ENCODE measurements at places on chromosomes 5 and 9.

DNA sequence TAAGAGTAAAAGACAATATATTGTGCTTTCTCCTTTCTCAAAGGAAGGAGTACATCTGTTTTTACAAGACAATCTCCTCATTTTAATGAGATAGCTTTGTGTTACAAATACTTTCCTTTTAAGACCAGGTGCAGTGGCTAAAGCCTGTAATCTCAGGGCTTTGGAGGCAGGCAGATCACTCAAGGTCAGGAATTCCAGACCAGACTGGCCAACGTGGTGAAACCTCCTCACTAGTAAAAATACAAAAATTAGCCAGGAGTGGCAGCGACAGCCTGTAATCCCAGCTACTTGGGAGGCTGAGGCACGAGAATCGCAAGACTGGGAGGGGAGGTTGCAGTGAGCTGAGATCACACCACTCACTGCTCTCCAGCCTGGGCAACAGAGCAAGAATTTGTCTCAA, 11.8 kb downstream of the TMEM161B start:
- DNase-seq: no peak

DNA sequence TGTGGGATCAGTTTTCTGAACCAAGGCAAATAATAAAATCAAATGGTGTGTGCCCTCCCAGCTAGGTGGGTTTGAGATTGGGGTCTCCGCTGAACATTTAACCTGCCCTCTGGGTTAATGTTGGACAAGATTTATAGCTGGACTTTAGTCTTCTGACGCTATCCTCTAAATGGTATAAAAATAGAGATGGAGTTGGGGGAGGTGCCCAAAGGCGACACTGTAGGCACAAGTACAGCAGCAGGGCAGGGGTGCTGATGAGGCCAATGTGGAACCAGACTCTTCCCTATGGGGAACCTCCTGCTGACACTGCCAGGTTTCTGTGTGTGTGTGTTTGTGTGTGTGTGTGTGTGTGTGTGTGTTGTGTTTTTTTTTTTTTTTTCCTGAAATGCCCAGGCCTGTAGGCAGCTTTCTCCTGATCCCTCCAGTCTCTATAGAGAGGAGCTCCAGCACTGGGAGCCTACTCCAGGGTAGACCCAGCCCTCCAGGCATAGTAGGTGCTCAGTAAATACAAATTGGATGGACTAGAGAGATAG, 37.9 kb downstream of the PCDH1 start:
- DNase-seq: no peak

GRCh38 chr5:175216991-175217390, 227.0 kb downstream of the DRD1 start:
- DNase-seq: no peak

- DNase-seq: no peak
These were observed 2.5 kb downstream of the PTGES2 start for GRCh38 chr9:128124873-128125579.

- no peak for DNase-seq
These were observed 124.9 kb downstream of the EHMT1 start for GRCh38 chr9:137743695-137744094.

GRCh38 chr5:39223565-39224156, 4.3 kb upstream of the FYB1 start:
- no peak for DNase-seq

- DNase-seq: no peak
These were observed 18.3 kb upstream of the HSDL2 start for GRCh38 chr9:112361601-112362000.

- DNase-seq: no peak
These were observed 82.9 kb downstream of the RXRA start for GRCh38 chr9:134408939-134409737.

GRCh38 chr9:70600506-70600905, 186.0 kb upstream of the KLF9 start:
- DNase-seq: no peak

DNA sequence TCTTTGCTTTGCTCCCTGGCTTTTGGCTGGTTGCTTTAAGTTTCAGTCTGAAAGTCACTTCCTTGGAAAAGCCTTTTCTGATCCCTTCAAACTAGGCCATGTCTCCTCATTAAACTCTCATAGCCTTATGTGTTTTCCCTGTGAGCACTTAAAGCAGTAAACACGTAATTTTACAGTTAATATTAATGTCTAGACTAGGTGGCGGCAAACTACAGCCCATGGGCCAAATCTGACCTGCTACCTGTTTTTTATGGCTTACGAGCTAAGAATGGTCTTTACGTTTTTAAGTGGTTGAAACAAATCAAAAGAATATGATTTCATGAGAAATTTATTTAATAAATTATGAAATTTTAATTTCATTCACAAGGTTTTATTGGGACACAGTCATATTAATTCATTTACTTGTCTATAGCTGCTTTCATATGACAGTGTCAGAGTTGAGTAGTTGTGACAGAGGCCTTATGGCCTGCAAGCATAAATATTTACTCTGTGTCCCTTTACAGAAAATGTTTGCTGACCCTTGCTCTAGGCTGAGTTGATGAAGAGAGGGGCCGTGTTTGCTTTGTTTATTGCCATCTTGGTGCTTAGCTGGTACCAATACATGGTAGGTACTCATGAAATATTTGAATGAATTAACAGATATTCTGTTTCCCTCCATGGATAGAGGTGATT, 7.4 kb downstream of the SLC44A1 start:
- DNase-seq: no peak

- peak; percentile 26 for DNase-seq
These were observed 131.8 kb upstream of the CHD1 start for GRCh38 chr5:99060306-99061261.

GRCh38 chr5:65981548-65981947, 55.2 kb downstream of the ERBIN start:
- DNase-seq: no peak

DNA sequence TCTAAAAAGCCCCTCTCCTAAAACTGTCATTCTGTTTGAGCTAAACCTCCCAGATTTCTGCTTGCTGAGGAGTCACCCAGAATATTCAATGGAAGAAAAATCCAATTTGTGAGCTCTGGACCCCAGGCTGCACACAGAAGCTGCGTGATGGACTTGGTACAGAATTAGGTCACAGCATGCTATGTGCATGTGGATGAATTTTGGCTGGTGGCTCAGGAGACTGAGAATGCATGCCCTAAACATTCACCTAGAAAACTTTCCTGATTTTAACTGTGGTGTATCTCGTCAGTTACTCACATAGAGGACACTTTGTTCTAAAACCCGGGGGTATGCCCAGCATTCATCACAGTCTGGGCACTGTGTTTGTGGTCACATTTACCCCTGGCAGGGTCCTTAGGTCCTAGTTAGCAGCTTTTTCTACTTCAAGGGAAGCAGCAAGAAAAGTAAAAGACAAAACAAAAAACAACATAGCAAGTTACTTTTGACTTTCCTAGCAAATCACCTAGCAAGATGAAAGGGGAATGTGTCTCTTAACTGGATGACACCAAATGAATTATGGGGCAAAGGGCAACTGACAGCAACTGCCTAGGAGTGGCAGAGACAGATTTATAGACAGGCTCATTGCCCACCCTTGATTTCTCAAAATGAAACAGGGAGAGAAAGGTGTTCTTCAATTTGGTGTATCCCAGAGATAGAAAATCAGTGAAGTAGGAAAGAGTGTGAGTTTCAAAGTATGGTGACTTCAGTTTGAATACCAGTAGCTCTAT, 8.3 kb upstream of the SHROOM1 start:
- no peak for DNase-seq

GRCh38 chr9:3500044-3500443, 25.8 kb downstream of the RFX3 start:
- no peak for DNase-seq

DNA sequence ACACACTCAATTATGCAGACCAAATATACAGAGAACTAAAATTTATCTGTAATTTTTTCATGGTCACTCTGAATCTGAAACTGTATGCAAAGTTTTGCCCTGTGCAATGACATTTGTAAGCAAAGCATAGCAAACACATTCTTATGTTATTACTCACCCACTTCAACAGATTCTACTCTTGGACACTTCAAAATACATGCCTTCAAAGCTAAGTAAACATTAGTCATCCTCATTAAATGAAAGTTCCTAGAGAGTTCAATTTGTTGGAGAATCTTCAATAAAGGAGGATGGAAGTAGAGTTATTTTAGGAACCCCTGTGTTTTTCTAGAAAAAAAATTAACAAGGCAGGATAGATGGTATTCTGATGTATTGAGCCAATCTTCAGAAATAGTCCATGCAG, 639.7 kb upstream of the C9orf72 start:
- no peak for DNase-seq

DNA sequence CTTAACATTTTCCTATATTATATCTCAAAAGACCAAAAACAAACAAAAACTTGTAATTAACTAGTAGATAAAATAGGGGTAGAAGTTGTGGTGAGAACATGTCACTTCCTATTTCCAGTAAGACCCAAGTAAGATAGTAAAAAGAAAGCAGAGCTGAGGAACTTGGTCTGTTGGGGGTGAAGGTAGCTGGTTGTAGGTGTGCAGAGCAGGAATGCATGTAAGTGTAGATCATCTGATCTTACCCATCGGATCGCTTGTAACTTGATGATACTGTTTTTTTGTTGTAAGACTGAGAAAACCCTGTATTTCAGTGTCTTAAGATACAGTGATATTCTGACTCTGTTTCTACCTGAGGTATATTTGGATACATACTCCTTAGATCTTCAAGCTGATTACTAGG, 5.7 kb downstream of the SRP19 start:
- no peak for DNase-seq

GRCh38 chr9:27183131-27183530, 74.1 kb downstream of the TEK start:
- no peak for DNase-seq

DNA sequence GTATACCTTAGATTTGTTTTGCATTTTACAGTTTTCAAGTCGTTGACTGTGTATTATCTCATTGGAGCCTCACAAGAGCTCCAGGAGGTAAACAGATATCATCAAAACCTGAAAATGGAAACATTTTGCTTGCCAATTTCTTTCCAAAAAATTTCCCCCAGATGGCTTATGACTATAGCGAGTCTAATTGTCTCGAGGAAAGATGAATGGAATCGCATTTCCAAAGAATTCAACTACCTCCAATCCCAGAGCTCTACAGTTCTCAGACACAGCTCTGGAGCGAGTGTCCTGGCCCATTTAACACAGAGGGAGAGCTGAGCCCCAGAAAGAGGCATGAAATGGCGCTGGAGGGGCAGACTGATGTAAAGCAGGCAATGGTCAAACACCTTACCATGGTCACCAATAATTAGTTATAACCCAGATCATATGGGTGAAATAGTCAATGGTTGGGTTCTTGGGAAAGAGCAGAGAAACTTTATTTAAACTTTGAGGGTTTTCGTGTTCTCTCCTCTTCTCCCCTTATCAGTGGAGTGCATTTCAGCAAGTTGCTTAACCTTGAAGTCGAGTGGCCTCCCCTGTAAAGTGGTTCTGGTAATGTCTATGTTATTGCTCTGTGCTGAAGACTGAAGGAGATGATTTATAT, 168.2 kb downstream of the ZDHHC21 start:
- no peak for DNase-seq

DNA sequence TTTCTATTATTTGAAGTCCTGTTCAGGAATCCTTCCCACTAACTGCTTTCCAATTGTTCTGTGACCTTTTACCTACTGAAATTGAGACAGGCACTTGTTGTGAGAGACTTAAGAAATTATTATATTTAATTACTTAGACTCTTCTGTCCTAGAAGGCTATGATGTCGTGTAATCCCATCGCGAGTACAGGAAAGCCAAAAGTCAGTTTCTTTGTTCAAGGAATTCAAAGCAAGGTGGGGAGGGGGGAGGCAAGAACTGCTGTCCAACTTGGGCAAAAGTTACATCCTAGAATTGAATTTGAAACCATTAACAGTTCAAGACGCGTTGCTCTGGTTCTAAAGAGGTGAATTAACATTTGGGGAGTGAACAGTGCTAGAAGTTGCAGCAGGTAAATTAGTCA, 17.9 kb downstream of the NDUFA8 start:
- DNase-seq: no peak

GRCh38 chr5:153718713-153719112, 228.2 kb downstream of the GRIA1 start:
- DNase-seq: no peak

GRCh38 chr5:126914801-126915436, 115.4 kb downstream of the MARCHF3 start:
- DNase-seq: no peak

DNA sequence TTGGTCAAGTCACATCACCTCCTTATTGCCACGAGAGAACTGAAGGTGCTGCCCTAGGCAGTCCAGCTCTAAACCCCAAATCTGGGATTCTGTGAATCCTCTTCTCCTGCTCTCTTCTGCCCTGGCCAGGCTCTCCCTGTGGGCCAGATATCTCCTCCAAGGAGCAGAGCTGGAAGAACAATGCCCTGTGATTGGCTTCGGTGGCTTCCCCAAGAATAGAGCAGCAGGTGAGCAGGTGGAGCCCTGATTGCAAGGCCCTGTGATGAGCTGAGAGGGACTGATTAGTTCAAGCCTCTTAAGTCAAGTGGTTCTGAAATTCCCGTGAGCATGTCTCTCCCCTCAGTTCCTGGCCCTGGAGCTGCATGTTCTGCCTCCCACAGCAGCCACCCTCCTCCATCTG, 175.3 kb upstream of the BRINP1 start:
- no peak for DNase-seq

GRCh38 chr5:164027738-164028137, 522.3 kb downstream of the MAT2B start:
- no peak for DNase-seq

- DNase-seq: no peak
These were observed 13.8 kb downstream of the PDCL start for GRCh38 chr9:122814545-122814944.

GRCh38 chr9:130963337-130963908, 24.4 kb upstream of the FIBCD1 start:
- DNase-seq: no peak

- no peak for DNase-seq
These were observed 1.2 kb downstream of the LCN15 start for GRCh38 chr9:136762915-136763648.

GRCh38 chr9:124482431-124483031, 24.7 kb downstream of the NR5A1 start:
- DNase-seq: no peak

DNA sequence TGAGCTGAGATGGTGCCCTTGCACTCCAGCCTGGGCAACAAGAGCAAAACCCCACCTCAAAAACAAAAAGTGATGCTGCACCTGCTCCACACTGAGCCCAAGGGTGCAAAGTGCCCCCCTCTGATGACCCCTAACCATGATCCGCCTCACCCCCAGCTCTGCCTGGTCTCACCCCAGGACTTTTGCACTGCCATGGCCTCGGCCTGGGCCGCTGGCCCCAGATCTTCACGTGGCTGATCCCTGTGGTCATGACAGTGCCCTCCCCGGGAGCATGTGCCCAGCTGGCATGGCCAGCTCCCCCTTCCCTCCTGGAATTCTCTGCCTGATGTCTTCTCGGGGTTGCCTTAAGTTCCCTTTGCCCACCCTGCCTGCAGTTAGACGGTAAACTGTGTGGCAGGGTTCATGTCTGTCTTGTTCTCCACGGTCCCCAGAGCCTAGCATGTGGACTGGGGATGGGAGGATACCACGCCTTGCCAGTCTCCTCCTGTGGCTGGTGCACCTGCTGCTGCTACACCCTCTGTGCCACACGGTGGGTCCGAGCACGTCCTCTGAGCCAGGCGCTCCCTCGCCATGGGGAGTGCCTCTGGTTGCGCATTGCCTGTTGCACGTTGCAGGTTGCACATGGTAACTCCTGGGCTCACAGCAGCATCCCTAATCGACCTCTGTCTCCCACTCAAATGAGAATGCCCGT, 77.4 kb upstream of the PPP1R26 start:
- no peak for DNase-seq

Data from GM19239 (cell line).